ENCODE measurements at places on chromosomes 1 and 21.

- DNase-seq, result no peak
- no peaks in the 10 kb centered on the region for H3K36me3 ChIP-seq
- peaks cover 15% of the 10 kb centered on the region for H3K4me1 ChIP-seq
- no peak overlapping the region for H3K4me3 ChIP-seq
- H3K27ac ChIP-seq, result peak overlapping the region; percentile 41
- no peaks in the 10 kb centered on the region for H3K27me3 ChIP-seq
Observed at GRCh38 chr21:26007951-26008498, 162.5 kb downstream of the APP start.

- peaks cover 53% of the 10 kb centered on the region for H3K4me1 ChIP-seq
- DNase-seq, result no peak
- H3K27ac ChIP-seq, result no peak overlapping the region
- H3K4me3 ChIP-seq, result no peak overlapping the region
- peaks cover 23% of the 10 kb centered on the region for H3K36me3 ChIP-seq
Observed at GRCh38 chr1:227729881-227730629, 5.0 kb downstream of the JMJD4 start.

GRCh38 chr21:38234395-38235142, 22.2 kb upstream of the KCNJ15 start:
- H3K4me3 ChIP-seq, result no peak overlapping the region
- H3K27me3 ChIP-seq, result no peaks in the 10 kb centered on the region
- peaks cover 13% of the 10 kb centered on the region for H3K4me1 ChIP-seq
- no peaks in the 10 kb centered on the region for H3K36me3 ChIP-seq
- H3K27ac ChIP-seq, result peak overlapping the region; percentile 74

- DNase-seq, result no peak
- no peak overlapping the region for H3K4me3 ChIP-seq
- H3K27me3 ChIP-seq, result no peaks in the 10 kb centered on the region
- no peaks in the 10 kb centered on the region for H3K36me3 ChIP-seq
Observed at GRCh38 chr1:205656236-205656635, 24.1 kb downstream of the SLC45A3 start.
